ENCODE measurements at places on chromosomes 7 and 10.
A peak's percentile ranks its signal among the peaks of the same experiment; 100 is the strongest.

GRCh38 chr7:123637203-123637602 lies 18.5 kb upstream of the LMOD2 start:
- DNase-seq, result no peak

GRCh38 chr7:19762631-19763030 lies 10.8 kb downstream of the TMEM196 start:
- DNase-seq, result no peak

GRCh38 chr10:77925795-77926565 lies 575 bp downstream of the DLG5 start:
- DNase-seq, result peak; percentile 47

DNA sequence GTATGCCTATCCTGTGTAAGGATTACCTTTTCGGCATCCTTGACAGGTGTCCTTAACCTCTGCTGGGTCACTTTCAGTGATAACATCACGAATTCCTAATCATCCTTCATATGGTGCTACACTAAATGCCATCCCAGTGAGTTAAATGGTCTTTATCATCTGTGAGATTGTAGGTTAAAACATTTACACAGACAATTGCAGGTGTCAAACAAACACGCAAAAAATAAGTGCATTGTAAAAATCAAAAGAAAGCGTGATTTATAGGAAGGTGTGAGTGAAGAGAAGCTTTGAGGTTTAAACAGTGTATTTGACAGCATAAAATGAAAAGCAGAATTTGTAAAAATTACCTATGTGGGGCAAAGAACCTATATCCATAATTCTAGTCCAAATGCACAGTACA lies 111.5 kb upstream of the IFRD1 start:
- DNase-seq, result no peak

GRCh38 chr10:100737355-100738054 lies 7.9 kb upstream of the PAX2 start:
- DNase-seq, result no peak

- DNase-seq, result no peak
Observed at GRCh38 chr7:30799206-30799975, 28.2 kb downstream of the MINDY4 start.

- no peak for DNase-seq
Observed at GRCh38 chr10:1174022-1174421, 117.8 kb downstream of the WDR37 start.

- DNase-seq, result no peak
Observed at GRCh38 chr10:14326581-14326980, 4.1 kb downstream of the FRMD4A start.

GRCh38 chr10:131993275-131993674 lies 11.6 kb upstream of the BNIP3 start:
- DNase-seq, result no peak

GRCh38 chr7:157700231-157701005 lies 363.6 kb downstream of the DNAJB6 start:
- no peak for DNase-seq

- no peak for DNase-seq
Observed at GRCh38 chr7:106737202-106737562, 76.2 kb upstream of the CCDC71L start.

DNA sequence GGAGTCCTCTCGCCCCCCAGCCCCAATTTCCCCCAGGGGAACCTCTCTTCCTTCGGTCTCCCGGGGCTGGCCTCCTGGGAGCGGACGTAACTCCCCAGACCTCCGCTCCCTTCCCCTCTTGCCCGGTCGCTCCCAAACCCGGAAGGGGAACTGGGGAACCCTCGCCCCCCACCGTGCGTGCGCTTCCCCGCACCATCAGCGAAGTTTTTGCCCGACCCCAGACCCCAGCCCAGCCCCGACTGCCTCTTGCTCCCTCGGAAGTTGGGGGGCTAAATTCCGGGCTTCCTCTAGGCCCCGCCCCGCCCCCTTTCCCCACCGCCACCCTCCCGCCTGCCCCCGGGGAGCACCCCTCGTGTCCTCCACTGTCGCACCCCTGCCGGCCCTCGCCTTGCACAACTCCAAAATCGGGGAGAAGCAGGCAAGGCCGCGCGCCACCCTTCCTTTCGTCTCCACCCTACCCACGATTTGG lies 436 bp downstream of the GNB2 start:
- no peak for DNase-seq

GRCh38 chr10:128281343-128281742 lies 155.1 kb upstream of the MKI67 start:
- no peak for DNase-seq

GRCh38 chr10:89963451-89964102 lies 262.2 kb downstream of the KIF20B start:
- no peak for DNase-seq

DNA sequence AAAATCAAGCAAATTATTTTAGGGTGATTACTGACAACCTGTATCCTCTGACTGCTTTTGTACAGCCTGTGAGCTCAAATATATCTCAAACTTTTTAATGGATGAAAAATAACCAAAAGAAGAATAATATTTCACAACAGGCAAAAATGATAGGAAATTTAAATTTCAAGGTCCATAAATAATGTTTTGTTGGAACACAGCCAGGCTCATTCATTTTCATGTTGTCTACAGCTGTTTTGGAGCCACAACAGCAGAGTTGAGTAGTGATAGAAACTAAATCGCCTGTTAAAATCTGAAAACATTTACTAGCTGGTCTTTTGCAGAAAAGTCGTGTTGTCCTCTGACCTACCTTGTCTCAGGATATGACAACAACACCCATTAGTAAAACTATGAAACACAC lies 75.9 kb downstream of the GLI3 start:
- no peak for DNase-seq

DNA sequence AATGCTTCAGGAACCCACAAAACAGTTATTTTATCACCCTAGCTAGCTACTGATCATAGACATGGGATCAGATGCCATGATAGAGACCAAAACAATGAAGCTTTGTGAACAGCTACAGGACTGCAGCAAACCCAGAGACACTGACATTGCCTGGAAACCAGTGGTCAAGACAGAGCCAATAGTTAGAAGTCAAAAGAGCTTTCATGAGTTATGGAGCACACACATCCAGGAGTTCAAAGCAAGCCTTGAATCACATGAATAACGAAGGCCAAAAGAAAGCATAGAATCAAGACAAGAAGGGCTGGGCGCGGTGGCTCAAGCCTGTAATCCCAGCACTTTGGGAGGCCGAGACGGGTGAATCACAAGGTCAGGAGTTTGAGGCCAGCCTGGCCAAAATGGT lies 34.5 kb upstream of the GSAP start:
- DNase-seq, result no peak

DNA sequence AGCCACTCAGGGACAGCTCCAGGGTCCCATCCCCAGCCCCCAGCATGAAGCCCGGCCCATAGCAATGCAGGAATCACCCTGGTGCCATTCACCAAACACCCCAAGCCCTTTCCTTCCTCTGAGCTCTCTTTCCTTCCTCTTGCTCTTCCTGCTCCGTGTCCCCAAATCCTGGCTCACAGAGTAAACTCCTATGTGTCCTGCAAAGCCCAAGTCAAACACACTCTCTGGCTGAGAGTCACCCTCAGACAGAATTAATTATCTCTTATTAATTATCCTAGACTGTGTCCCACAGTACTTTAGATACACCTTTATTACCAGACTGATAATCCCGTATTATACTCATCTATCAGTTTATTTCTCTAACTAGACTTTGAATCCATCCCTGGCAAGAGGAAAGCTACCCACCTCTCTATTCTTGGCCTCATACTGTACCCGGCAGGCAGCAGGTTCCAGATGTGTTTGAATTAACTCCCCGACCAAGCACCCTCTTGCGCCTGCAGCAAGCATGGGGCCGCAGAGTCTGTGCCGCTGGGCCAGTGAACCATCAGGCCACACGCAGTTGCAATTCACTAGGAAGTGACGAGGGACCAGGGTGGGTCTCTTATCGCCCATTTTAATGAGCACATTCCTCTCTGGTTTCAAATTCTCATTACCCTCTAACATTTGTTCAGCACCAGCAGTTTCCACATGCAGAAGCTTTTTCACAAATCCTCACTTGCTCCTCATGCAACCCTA lies 86.7 kb downstream of the PRKAG2 start:
- no peak for DNase-seq

DNA sequence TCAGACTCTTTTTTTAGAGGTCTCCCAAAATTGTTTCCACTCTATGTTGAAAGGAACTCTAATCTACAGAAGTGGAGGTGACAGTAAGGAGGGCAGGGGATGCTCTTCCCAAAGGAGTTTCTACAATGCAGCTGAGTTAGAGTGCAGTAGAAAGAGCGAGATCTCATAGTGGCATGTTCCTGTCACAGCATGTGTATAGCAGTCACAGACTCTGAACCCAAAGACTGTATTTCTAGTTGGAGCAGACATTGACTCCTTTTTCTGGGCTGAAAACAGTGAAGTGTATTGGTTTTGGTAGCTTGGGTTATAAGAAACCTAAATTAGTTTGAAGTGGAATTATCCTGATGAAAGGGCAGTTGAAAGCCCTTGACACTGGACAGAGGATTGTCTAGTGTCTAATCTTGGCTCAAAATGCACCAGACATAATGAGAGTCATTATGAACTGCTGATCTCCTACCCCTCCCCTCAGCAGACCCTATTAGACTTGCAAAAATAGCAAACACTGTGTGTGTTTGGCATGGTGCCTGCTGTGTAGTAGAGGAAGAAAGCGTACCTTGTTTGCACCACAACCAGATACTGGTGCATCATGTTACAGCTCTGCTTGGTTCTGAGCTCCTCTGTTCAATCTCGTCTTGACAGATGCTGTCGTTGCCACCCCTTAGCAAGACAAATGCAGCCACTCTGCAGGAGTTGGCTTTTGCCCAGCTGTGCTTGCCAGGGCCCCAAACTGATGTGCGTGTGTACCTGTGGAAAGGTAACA lies 336.0 kb downstream of the AUTS2 start:
- DNase-seq, result peak; percentile 10

DNA sequence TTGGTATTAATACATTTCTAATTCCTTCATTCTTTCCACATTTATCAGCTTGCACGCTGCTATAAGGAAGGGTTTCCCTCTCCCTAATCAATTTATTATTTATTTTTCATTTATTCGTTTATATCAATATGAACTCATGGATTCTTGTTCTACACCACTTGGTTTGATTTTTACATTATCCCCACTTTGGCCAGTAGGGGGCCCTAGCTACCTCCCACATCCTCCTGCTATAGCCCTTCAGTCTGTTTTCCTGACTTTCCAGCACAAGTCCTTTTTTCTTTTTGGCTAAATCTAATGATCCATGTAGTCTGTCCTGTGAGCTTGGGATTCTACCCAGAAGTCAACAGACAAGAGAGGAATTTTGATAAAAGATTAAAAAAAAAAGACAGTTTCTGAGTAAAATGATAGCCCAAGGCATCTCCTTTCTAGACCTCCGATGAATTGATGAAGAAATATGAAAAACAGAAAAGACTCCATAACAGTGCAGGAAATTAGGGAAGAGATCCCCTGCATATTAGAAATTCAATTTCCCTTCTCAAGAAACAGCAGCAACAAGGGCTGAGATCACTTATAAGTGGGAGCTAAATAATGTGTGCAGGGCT lies 47.7 kb downstream of the LYZL2 start:
- no peak for DNase-seq

DNA sequence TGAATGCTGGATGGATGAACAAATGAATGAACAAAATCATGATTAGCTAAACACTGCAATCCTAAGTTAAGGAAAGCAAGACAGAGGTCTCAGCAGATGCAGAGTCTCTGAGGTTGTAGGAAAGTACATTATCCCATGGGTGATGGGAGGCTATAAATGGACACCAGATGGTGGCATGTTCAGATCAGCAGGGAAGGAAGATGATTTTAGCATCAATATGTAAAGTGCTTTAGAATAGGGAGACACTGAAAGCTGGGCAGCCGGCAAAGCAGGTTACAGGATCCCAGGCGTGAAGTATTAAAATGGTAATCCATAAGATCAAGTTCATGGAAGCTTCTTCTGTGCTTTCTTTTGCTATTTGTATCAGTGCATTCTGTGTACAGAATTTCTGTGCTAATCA lies 7.9 kb upstream of the RAPGEF5 start:
- no peak for DNase-seq

- no peak for DNase-seq
Observed at GRCh38 chr7:88184848-88185304, 35.0 kb downstream of the SRI start.

DNA sequence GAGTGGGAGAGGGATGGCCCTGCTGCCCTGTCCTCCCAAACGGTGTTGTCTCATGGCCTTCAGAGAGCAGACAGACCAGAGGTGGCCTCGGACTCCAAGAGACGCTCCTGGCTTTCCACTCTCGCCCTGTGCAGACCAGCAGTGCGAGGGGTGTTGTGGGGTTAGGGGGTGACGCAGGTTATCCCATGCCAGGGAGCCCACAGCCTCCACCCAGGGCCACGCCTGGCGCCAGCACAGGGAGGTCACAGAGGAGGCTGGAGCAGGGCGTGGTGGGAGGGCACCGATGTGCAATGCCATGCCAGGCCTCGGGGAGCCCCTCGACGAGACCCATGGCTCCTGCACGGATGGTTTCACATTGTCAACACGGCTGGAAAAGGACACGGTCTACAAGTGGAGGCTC lies 52.1 kb downstream of the INPP5A start:
- no peak for DNase-seq

- DNase-seq, result no peak
Observed at GRCh38 chr10:132306864-132307751, 642 bp downstream of the STK32C start.

DNA sequence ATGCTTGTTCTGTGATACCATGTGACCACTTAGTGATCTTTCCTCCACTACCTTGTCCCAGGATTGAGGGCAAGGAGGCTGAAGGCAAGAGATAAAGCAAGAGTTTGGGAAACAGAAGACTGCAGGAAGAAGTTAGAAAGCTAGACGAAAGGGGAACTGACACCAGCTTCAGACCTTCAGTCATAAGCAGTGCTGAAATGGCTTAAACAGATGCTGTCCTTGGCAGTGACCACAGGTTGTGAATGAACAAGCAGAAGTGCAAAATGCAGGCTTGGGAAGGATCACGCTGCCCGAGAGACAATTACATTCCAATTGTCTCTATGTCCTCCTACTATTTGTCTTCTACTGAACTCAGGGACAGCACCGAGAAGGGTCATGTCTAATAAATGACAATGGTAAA lies 704.9 kb upstream of the AUTS2 start:
- peak; percentile 84 for DNase-seq

DNA sequence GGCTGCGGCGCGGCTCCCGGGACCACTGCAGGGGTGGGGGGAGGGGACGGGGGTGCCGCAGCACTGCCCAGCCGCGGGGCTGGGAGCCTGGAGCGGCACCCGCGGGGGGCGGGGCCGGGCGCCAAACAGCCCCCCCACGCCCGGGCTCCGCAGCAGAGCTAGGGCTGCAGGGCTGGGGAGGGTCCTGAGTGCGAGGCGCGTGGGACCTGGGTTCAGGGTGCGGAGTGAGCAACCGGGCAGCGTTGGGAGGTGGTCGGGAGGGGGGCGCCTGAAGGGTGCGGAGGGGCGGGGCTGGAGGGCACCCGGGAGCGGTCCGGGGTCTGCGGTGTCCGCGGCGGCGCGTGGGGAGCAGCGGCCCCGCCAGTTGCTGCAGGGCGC lies 528 bp downstream of the CAMK2G start:
- no peak for DNase-seq

DNA sequence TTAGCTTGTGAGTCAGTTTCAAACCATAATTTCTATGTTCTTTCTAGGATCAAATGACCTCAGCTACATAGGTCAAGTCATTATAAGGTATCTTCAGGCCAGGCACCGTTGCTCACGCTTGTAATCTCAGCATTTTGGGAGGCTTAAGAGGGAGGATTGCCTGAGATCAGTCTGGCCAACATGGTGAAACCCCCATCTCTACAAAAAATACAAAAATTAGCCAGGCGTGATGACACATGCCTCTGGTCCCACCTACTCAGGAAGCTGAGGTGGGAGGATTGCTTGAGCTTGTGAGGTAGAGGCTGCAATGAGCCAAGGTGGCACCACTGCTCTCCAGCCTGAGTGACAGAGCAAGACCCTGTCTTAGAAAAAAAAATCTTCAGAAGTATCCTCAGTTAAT lies 362.3 kb downstream of the GATA3 start:
- no peak for DNase-seq

- peak; percentile 41 for DNase-seq
Observed at GRCh38 chr7:101814991-101815825, 2.2 kb upstream of the CUX1 start.

All from hindlimb muscle (tissue), 1 donor.